Naive thymus-derived CD8-positive, alpha-beta T cell (primary cell): ENCODE measurements at places on chromosomes 3 and 15.

DNA sequence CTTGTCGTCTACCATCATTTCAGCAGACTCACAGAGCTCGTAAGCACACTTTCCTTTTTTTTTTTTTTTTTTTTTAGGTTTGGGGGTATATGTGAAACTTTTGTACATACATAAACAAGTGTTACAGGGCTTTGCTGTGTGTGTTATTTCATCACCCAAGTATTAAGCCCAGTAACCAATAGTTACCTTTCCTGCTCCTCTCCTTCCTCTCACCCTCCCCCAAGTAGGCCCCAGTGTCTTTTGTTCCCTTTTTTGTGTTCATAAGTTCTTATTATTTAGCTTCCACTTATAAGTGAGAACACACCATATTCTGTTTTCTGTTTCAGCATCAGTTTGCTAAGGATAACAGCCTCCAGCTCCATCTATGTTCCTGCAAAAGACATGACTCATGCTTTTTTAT lies 746.8 kb downstream of the GRM7 start:
- no peak for DNase-seq

- DNase-seq, result no peak
These were observed 14.0 kb downstream of the FAM227B start for GRCh38 chr15:49606594-49606993.

DNA sequence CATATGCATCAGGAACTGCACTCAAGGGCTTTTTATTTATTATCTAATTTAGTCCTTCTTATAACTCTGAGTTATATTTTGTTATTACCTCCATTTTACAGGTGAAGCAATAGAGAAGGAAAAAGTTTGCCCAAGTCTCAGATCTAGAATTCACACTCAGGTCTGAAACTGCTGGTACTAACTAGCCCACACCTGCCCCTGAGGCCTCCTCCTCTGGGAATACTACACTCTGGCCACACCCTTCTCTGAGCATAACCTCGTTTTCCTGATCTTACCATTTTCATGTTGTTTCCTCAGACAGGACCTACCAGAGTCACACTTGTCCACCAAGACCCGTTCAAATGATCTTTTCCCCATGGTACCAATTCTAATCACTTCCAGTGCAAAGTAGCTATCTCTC lies 94.1 kb upstream of the CHRM5 start:
- DNase-seq, result no peak

GRCh38 chr15:96170979-96171739 lies 159.3 kb upstream of the NR2F2 start:
- no peak for DNase-seq

DNA sequence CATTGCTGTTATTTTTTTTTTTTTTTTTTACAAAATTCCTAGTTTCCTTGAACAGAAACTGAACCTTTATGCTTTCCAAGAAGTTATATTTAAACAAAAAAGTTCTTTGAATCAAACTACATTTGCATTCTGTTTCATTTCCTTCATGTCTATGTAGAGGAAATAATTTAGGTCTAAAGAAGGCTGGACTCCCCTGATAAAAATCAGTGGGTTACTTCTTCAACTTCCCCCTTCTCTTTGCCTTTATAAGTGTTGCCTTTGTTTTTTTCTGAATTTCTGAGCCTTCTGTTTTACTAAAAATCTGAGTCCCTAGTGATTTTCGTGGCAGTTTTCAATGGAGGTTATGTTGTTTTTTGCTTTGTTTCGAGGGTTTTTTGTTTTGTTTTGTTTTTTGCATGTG lies 152.8 kb downstream of the CHDH start:
- DNase-seq, result no peak

- DNase-seq, result no peak
These were observed 258.9 kb downstream of the FHIT start for GRCh38 chr3:60992395-60992794.

GRCh38 chr3:23549148-23549910 lies 256.4 kb upstream of the UBE2E1 start:
- DNase-seq, result no peak

GRCh38 chr3:179973931-179974361 lies 62.8 kb downstream of the PEX5L start:
- DNase-seq, result no peak
